ENCODE measurements at places on chromosomes 6 and 20. TPM values are rescaled to one million over a fixed set of nuclear protein-coding genes. Genes with fewer than 3 reads are reported as not detected.

- DNase-seq = no peak
These were observed 62.1 kb downstream of the NOL4L start for GRCh38 chr20:32522776-32523612.

DNA sequence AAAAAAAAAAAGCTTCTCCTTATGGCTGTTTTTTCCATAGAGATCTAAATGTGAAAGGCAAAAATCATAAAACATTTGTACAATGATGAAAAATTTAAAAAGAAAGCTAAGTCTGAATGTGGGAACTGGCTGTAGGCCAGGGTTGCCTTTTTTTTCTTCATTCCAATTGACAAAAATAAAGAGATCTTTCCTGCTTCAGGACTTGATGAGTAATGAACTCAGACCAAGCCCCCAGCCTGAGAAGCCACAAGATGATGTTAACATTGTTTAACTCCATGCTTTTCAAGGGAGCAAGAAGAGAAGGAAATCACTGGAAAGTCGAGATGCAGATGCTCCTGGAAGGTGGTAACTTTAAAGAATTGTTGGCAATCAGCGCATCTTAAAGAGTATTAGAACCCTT lies 41.4 kb downstream of the TRMT6 start:
- DNase-seq = no peak

- no peak for DNase-seq
These were observed 102.0 kb downstream of the HS3ST5 start for GRCh38 chr6:114240796-114241195.

GRCh38 chr20:45470262-45470931 lies 844 bp downstream of the WFDC2 start:
- no peak for DNase-seq

GRCh38 chr6:46023216-46023915 lies 7.7 kb upstream of the CLIC5 start:
- no peak for DNase-seq

DNA sequence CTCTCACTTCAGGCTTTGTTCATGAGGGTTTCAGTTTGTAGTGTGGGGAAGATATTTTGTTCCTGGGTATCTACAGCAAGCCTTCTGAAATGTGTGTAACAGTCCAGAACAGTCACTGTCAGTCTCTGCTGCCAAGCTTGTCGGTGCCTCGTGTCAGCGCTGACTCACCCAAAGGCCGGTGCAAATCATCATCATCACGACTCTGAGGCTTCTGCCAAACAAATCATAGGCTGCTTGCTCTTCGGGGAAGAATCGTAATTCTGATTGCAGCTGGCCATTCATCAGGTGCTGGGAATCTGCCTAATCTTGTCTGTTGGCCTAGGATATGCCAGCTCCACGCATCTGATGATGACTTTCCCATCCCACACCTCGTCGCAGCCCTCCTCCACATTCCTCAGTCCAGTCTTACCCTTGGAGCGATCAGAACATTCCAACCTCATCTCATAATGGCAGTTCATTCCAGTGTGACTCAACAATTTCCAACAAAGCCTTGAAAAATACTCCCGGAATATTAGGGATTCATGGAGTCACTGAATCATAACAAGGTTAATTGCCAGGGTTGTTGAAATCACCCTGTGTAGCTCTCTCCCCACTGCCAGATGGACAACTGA lies 40.9 kb downstream of the ALDH8A1 start:
- peak; percentile 51 for DNase-seq

GRCh38 chr6:10733151-10733715 lies 10.4 kb downstream of the TMEM14C start:
- DNase-seq = no peak

DNA sequence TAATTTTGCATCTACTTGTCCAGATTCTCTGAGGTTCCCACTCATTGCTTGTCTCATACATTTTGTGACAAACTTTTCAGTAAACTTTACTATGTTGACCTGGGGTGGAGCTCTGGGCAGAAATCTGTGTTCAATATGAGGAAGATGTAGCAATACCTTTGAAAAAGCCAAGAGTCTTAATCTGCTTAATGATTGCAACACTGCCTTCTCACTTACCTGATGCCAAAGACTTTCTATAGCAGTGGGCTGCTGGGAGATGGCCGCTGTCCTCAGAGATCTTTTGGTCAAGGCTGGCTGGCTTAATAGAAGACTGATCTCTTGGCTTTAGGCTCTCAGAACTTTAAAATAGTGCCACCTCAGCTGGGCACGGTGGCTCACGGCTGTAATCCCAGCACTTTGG lies 70.1 kb upstream of the RBM24 start:
- no peak for DNase-seq

GRCh38 chr6:16654701-16655100 lies 106.6 kb downstream of the ATXN1 start:
- no peak for DNase-seq

- no peak for DNase-seq
These were observed 67.3 kb downstream of the ADTRP start for GRCh38 chr6:11711003-11711983.

GRCh38 chr6:126064748-126065401 lies 78.5 kb downstream of the TRMT11 start:
- peak; percentile 57 for DNase-seq

- DNase-seq = peak; percentile 73
These were observed 679 bp upstream of the PPDPF start for GRCh38 chr20:63519668-63520503.

- no peak for DNase-seq
These were observed 571.5 kb upstream of the CDH4 start for GRCh38 chr20:60680554-60680953.

GRCh38 chr6:152127432-152128165 lies 320.1 kb downstream of the ESR1 start:
- DNase-seq = no peak

PDSS2 gene
- 13.0 TPM for total RNA-seq

PNPLA1 gene
- total RNA-seq = 0.11 TPM

SRSF12 gene
- not detected for total RNA-seq

MEP1A gene
- not detected for total RNA-seq

PRR18 gene
- total RNA-seq = not detected

CYP21A2 gene
- 1.3 TPM for total RNA-seq

STX16 gene
- total RNA-seq = 26.9 TPM

PABPC1L gene
- total RNA-seq = 38.8 TPM

All from K562 (cell line).